ENCODE measurements at places on chromosomes 16 and 17.

GRCh38 chr17:13202835-13203234 lies 185.0 kb upstream of the ELAC2 start:
- no peak for DNase-seq

- no peak for DNase-seq
Measured at GRCh38 chr17:51078009-51078592, 42.6 kb downstream of the SPAG9 start.

DNA sequence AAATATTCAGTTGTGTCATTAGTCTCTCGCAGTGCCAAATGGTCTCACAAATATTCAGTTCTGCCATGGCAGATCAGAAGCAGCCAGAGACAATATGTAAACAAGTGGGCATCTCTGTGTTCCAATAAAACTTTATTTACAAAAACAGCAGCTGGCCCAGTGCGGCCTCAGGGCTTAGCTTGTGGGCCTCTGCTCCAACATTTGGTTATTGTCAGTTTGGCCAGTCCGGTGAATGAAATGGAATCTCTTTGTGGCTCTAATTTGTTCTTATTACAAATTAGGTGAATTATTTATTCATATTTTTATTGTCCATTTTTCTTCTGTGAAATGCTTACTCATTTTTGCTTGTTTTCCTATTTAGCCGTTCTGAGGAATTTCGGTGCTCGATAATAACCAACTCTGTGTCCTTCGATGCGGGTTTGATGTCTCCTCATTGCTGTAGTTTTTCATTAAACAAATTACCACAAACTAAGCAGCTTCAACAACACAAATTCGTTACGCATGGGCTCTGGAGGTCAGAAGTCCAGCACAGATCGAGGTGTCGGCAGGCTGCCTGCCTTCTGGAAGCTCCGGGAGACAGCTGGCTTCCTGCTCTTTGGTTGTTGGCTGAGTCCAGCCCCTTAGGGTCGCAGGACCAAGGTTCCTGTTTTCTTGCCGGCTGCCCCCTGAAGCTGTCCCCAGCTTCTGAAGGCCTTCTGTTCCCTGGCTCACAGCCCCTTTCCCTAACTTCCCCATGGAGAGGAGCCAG lies 4.1 kb upstream of the SLC38A10 start:
- no peak for DNase-seq

GRCh38 chr17:60355663-60356594 lies 36.0 kb downstream of the USP32 start:
- DNase-seq, result no peak

- no peak for DNase-seq
Measured at GRCh38 chr17:69858460-69858859, 216.6 kb upstream of the KCNJ16 start.

DNA sequence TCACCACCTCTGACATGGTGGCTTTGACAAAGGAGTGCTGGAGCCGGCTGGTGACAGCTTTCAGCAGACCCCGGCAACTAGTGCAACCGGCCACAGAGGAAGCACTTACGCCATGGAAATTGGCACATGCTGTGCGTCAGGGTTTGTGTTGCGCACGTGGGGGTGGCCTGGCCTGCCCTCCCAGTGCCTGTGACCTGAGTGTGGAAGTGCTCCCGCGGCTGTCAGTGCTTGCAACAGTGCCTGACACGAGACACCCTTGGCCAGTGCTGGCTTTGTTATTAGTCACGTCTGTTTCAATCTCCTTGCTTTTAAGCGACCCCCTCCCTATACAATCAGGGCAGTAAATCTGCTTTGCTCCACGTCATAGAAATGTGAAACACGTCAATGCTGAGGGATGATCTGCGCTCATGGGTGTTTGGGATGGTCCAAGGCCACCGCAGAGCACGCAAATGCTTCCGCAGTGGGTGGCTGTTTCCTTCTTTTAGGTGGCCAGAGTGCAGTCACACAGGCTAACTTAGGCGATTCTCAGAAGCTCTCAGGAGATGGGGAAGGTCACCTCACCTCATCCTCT lies 64.3 kb downstream of the PGS1 start:
- no peak for DNase-seq

DNA sequence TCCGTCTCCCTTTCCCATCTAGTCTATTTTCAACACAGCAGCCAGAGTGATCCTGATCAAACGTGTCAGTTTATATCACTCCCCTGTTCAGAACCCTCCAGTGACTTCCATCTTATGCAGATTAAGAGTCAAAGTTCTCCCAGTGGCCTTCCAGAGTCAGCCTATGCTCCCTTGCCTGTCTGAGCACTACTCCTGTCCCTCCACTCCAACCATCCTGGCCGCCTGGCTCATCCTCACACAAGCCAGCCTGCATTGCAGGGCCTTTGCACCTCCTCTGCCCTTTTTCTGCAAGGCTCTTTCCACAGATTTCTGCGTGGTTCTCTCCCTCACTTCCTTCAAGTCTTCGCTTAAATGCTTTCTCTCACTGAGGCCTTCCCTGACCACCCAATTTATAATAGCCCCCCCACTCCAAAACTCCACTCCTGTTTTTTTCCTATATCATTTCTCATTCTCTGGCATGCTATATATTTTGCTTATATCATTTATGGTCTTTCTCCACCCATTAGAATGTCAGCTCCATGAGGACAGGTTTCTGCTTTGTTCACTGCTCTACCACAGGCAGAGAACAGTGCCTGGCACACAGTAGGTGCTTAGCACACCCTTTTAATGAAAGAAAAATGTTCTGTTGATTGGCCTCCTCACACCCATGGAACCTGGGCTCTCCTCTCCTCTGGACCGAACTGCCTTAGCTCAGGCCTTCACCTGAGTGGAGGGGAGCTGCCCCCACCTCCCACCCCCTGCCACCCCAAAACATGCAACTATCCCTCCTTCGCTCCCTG lies 9.3 kb downstream of the SAMD14 start:
- DNase-seq, result no peak

DNA sequence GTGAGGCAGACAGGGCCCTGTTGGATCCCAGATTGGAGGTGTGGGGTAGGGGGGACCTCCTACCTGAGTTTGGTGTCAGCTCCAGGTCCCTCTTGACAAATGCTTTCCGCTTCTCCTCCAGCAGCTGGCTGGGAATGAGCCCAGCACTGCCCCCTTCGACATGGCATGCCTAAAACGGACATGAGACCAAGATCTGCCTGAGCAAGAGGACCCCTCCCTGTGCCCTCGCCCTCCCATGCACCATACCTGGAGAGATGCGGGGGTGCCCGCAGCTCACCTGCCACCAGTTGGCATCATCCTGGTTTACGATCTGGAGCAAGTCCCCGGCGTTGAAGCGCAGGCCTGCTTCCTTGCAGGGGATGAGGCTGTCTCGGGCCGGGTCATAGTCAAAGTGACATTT lies 26.2 kb downstream of the MPP2 start:
- no peak for DNase-seq

GRCh38 chr16:54744998-54745397 lies 185.7 kb upstream of the IRX5 start:
- no peak for DNase-seq

Measured in activated CD8-positive, alpha-beta memory T cell treated with anti-CD3 and anti-CD28 coated beads for 1 hour (primary cell).